CD4-positive, CD25-positive, alpha-beta regulatory T cell (primary cell): ENCODE measurements at places on chromosomes 6 and 20. TPM values are rescaled to one million over a fixed set of nuclear protein-coding genes. Genes with fewer than 3 reads are reported as not detected.

Gene NRN1
- not detected for total RNA-seq

Gene TFAP2D
- total RNA-seq, result not detected

Gene SGK2
- 1.7 TPM for total RNA-seq

Gene RAET1L
- total RNA-seq, result not detected

Gene IRAK1BP1
- 1.1 TPM for total RNA-seq

Gene CALHM5
- total RNA-seq, result 0.10 TPM

Gene SCP2D1
- total RNA-seq, result not detected

Gene CTSZ
- total RNA-seq, result 26.6 TPM

- H3K4me1 ChIP-seq, result no peaks in the 10 kb centered on the region
- no peak overlapping the region for H3K4me3 ChIP-seq
- H3K27ac ChIP-seq, result no peak overlapping the region
- no peaks in the 10 kb centered on the region for H3K36me3 ChIP-seq
- DNase-seq, result no peak
- no peaks in the 10 kb centered on the region for H3K27me3 ChIP-seq
Observed at GRCh38 chr6:82875573-82876185, 190.0 kb downstream of the UBE3D start.

DNA sequence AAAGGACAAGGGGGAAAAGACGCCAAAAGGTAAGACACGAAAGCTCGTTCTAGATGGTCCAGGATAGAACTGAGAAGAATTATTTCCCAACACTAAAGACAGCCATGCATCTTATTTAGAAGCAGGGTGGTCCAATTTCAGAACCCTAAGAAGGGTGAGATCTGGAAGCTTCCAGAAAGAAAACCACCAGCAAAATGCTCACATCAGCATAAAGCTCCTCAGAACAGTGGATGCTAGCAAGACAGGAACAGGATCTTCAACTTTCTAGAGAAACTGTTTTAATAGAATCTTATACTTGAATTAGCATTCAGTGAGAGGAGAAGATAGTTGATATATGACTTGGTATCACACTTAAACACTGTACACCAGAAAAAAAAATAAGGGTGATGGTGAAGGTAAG lies 101.5 kb downstream of the ZFP64 start:
- H3K36me3 ChIP-seq, result peaks cover 16% of the 10 kb centered on the region
- H3K4me1 ChIP-seq, result no peaks in the 10 kb centered on the region
- H3K27ac ChIP-seq, result no peak overlapping the region
- DNase-seq, result no peak
- H3K4me3 ChIP-seq, result no peak overlapping the region

DNA sequence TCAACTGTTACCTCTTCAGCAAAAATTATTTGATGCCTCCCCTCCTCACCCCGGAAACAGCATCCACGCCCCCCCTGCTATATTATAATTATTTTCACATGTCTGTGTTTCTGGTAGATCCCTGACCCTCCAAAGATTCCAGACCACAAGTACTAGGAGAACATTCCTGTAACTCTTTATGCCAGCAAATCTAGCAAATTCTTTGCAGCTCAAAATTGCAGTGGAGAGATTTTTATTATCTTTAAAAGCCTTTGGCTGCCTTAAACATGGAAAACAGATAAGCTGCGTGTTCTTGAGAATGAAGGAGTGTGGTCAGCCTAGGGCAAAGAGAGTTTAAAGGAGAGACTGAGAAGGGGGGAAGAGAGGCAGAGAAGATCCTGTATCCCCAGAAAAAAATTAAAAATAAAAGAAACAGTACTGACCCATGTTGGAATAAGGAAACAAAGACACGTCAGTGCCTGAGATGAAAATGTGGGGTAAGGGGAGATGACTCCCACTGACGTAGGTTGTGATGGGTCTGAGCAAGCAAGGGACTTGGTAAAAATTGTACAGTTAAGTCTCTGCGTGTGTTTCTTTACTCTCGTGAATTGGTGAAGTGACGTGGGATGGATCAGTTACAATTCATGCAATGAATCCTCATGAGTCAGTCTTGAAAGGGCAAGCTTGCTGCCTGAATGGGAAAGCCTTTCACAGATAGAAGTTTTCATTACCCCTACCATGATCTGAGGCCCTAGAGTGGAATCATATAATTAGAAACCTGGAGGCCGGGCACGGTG lies 8.3 kb downstream of the ID4 start:
- no peak overlapping the region for H3K4me3 ChIP-seq
- DNase-seq, result no peak
- no peak overlapping the region for H3K27ac ChIP-seq
- H3K27me3 ChIP-seq, result peaks cover 5% of the 10 kb centered on the region
- no peaks in the 10 kb centered on the region for H3K36me3 ChIP-seq

DNA sequence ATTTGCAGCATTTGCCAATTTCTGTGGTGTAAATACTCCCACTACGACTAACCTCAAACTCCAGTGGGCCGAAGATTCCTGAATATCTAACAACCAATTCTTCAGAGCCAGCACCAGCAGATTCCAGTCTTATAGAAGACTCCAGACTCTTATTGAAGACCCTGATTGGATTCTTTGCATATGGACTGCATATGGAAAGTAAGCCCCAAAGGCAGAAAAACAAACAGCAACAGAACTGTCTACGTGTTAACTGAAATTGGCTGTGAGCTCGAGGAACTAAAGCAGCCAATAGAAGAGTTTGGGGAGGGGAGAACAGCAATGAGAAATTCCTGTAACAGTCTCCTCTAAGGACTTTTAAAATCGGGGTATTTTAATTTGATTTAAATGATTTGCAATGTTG lies 19.7 kb upstream of the NRSN1 start:
- no peaks in the 10 kb centered on the region for H3K27me3 ChIP-seq
- H3K4me3 ChIP-seq, result no peak overlapping the region
- DNase-seq, result no peak
- H3K4me1 ChIP-seq, result no peaks in the 10 kb centered on the region
- no peak overlapping the region for H3K27ac ChIP-seq

DNA sequence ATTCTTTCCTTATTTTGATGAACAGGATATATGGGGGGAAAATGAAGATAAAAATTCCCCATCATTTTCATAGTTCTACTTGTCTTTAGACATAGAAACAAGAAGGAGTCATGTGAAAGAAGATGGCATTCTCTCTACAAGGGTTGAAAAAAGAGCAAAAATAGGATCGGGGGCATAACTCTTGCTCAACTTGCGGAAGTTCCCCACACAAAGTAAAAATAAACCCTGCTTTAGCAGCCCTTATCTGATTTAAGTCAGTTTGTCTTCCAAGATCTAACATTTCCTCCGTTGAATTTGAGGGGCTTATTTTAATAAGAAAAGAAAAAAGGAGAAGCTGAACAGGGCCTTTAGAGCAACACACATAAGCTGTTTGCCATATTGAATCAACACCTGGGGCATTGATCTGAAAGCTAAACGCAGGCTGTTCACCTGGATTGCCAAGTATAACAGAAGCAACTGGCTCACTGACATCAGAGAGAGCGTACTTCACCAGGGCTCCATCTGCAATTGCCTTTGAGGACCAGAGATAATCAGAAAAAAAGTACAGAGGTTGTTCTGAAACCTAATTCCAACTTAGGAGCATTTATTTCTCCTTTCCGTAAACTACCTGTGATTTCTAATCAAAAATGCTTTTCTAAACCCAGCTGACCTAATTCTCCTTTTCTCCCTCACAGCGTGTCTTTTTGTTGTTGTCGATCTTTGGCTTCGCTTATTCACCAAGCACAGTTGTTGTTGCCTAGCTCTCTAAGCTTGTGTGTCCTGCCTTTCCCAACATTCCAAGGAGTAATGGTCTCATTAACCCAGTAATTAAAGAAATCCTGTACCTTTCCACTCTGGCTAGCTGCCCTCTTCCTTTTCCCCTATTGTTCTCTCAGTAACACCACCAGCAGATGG lies 568.0 kb downstream of the KIF16B start:
- no peaks in the 10 kb centered on the region for H3K27me3 ChIP-seq
- no peaks in the 10 kb centered on the region for H3K36me3 ChIP-seq
- H3K27ac ChIP-seq, result no peak overlapping the region
- no peaks in the 10 kb centered on the region for H3K4me1 ChIP-seq
- DNase-seq, result no peak

DNA sequence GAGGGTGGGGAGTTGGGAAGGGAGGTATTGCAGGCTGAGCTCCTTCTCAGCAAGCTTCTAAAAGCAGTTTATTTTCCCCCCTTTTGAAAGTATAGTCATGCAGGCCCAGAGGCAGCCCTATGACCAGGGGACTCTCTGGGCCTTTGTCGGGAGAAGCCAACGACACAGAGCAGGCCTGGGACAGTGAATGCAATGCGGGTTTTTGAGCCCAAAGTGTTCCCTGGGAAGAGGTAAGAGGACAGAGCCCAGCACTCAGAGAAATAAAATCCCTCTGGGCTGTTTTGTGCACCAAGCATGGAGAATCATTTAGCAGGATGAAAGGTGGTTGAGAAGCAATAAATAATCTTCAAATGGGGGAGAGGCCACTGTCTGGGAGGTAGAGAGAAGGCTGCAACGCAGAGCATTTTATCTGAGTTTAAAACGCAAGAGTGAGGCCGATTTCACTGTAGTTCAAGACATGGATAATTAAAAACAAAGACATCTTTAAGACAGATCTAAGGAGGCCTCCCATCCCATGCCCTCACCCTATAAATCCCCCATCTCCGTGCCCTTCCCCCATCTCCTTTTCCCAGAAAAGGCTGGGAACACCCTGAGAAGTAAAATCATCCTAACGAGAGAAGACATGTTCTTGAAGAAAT lies 237.5 kb downstream of the CDC5L start:
- no peak for DNase-seq
- no peaks in the 10 kb centered on the region for H3K36me3 ChIP-seq
- H3K27ac ChIP-seq, result no peak overlapping the region
- H3K4me1 ChIP-seq, result no peaks in the 10 kb centered on the region

DNA sequence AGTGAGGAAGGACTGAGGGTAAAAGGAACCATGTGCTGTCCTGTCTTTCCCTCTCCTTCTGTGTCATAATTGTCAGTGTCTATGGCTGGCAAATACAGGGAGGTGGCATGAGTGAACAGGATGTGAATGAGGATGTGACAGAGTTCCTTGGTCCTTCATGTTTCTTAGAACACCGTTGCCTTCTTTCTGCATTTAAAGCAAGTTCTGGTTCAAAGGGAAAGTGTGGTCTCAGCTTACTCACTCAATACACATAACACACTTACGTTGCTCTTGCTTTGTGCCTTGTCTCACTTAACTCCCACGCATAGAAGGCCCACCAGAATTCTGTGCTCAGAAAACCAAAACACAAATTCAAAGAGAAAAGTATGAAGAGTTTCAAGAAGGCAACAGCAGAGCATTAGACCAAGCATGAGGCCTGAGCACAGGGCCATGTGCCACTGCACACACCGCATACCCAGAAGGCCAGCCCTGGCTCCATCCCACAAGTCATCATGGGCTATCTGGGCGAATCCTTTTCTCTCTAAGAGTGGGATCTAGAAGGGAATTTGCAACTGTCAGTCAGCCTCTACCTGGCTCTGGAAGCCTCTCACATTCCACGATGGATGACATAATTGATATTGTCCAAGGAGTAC lies 38.9 kb upstream of the SAYSD1 start:
- H3K4me3 ChIP-seq, result no peak overlapping the region
- H3K36me3 ChIP-seq, result no peaks in the 10 kb centered on the region

GRCh38 chr6:68211242-68211795 lies 423.8 kb upstream of the ADGRB3 start:
- no peaks in the 10 kb centered on the region for H3K4me1 ChIP-seq
- H3K27me3 ChIP-seq, result no peaks in the 10 kb centered on the region
- no peak for DNase-seq
- no peak overlapping the region for H3K27ac ChIP-seq
- H3K4me3 ChIP-seq, result no peak overlapping the region
- no peaks in the 10 kb centered on the region for H3K36me3 ChIP-seq

- DNase-seq, result no peak
- H3K27me3 ChIP-seq, result no peaks in the 10 kb centered on the region
- no peaks in the 10 kb centered on the region for H3K36me3 ChIP-seq
- H3K4me3 ChIP-seq, result no peak overlapping the region
- no peaks in the 10 kb centered on the region for H3K4me1 ChIP-seq
Observed at GRCh38 chr6:170206317-170206621, 84.6 kb downstream of the DLL1 start.

DNA sequence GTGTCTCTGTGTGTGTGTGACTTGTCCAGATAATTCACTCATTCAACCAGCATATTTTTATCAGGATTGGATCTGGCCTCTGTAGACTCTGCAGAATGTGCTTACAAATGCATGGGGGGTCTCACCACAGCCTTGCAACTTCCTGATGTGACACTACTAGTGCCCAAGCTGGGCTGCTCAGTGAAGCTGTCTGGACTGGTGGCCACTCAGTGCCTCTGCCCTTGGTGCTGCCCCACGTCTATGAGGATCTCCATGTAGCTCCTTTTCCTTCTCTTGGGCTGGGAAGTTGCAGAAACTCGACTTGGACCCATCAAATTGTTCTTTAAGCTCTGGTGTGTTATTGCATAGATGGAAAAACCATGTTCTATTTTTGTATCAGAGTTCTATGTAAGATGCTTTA lies 75.8 kb downstream of the NRN1 start:
- H3K36me3 ChIP-seq, result no peaks in the 10 kb centered on the region
- H3K4me1 ChIP-seq, result no peaks in the 10 kb centered on the region
- H3K4me3 ChIP-seq, result no peak overlapping the region
- DNase-seq, result no peak
- H3K27ac ChIP-seq, result no peak overlapping the region
- H3K27me3 ChIP-seq, result peaks cover 21% of the 10 kb centered on the region

DNA sequence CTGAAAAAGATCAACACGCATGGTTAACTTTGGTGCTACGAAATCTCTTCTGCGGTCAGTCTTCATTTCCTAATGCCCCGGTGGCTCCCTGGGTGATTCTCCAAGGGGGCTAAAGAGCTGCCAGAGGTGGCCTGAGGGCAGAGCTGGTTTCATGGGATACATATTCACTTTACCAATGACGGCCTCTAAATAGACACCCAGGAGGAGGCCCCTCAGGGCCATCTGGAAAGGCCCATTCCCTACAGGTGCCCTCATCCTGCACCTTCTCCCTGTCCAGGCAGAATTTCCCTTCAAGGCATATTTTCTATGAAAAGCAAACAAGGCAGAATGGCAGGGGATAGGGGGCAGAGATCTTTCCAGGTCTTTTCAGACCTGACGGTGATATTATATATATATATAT lies 12.5 kb downstream of the BNIP5 start:
- no peak overlapping the region for H3K27ac ChIP-seq
- no peak overlapping the region for H3K4me3 ChIP-seq
- no peaks in the 10 kb centered on the region for H3K36me3 ChIP-seq
- DNase-seq, result no peak
- H3K27me3 ChIP-seq, result no peaks in the 10 kb centered on the region

DNA sequence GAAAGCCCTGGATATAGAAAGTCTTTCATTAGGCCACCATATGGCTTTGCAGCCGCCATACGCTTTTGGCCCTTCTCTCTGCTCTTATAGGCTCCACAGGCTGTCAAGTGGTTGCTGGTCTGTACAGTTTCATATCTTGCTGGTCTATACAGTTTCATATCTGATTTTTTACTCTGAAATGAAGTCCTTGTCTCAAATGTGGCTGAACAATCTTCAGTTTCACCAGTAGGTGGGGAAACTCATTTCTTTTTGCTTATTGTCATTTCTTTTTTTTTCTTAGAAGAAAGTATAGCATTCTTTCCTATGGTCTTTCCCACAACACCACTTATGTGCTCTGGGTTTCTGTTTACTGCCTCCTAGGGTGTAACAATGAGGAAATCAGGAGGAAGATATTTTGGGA lies 771.4 kb upstream of the MMS22L start:
- H3K36me3 ChIP-seq, result no peaks in the 10 kb centered on the region
- no peaks in the 10 kb centered on the region for H3K4me1 ChIP-seq
- H3K4me3 ChIP-seq, result no peak overlapping the region
- no peaks in the 10 kb centered on the region for H3K27me3 ChIP-seq
- no peak for DNase-seq
- no peak overlapping the region for H3K27ac ChIP-seq
